ENCODE measurements at places on chromosomes 6 and 20. TPM values are rescaled to one million over a fixed set of nuclear protein-coding genes. Genes with fewer than 3 reads are reported as not detected.

DNA sequence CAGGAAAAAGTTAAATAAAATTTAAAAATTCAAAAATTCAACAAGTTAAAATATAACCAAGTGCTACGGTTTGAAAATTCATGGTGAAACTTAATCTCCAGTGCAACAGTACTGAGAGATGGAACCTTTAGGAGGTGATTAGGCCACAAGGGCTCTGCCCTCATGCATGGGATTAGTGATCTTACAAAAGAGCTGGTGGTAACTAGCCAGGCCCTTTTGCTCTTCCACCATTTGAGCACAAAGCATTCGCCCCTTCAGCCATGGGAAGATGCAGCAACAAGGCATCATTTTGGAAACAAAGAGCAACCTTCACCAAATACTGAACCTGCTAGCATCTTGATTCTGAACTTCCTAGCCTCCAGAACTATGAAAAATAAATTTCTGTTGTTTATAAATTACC is 80.9 kb downstream of the RNGTT start:
- no peak for DNase-seq

GRCh38 chr6:105184921-105185320 is 5.1 kb upstream of the POPDC3 start:
- DNase-seq = no peak

GRCh38 chr6:146814148-146814750 is 215.5 kb downstream of the ADGB start:
- DNase-seq = no peak

DNA sequence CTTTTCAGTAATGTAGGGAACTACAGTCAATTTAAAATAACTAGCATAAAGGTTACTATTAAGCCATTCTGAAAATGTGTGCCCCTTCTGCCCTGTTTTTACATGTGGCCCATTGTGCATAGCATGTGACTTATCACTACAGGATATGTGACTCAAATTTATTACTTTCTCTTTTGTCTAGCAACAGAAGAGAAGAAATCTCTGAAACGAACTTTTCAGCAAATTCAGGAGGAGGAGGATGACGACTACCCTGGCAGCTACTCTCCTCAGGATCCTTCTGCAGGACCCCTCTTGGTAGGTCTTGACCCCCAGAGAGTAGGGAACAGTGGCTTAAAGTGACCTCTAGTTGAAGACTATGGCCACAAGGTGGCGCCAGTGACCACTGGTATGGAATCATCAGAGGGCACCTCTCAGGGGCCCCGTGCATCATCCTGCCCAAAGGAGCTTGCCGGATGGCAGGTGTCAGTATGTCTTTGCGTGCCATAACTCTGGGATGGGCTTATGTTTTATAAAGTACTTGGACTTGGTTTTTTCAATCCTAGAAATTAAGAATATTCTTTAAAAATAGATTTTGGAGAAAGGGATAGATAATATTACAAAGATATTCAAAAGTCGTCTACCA is 23.9 kb downstream of the RPRD1B start:
- DNase-seq = peak; percentile 77

- no peak for DNase-seq
Measured at GRCh38 chr6:88890860-88891845, 72.3 kb downstream of the RNGTT start.

GRCh38 chr6:40685862-40686261 is 98.7 kb upstream of the LRFN2 start:
- DNase-seq = no peak

GRCh38 chr20:16926626-16927430 is 178.7 kb downstream of the OTOR start:
- peak; percentile 17 for DNase-seq

GRCh38 chr6:113619077-113619476 is 238.1 kb upstream of the MARCKS start:
- no peak for DNase-seq

- DNase-seq = no peak
Measured at GRCh38 chr20:47215653-47216397, 140.7 kb downstream of the ZMYND8 start.

DNA sequence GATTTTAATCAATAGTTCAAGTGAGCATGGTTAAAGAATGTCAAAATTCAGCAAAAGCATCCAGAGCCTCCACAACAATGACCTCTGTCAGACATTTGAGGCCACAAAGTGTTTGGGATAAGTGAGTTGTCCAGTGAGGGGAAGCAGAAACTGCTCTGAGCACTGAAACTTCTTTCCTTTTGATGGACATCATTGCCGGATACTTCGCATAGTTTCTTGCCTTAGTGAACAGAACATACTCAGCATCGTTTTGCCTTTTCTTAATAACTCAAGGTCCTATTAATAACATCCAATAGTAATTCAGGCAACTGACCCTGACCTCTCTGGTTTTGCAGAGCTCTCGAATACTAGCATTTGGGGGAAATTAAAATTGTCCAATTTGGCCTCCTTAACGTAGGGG is 78.6 kb downstream of the EDN3 start:
- no peak for DNase-seq

DNA sequence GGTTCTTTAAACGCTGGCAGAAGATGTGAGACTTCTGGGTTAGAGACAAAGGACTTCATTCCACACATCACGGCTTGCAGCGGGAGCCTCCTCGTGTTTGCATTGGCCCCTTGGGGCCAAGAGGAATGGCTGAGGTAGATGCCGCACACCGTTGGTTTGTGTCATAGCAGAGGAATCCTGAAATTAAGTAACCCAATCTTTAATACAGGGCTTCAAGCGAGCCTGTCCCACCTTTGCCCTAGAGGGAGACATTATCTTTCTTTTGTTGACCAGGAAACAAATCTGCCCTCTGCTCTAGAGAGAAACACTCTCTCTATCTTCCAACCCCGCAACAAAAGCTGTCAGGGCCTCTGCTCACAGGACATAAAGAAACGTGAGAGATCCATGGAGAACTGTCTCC is 277.5 kb upstream of the ZFP64 start:
- DNase-seq = no peak

- no peak for DNase-seq
Measured at GRCh38 chr20:4774207-4774606, 52.5 kb downstream of the PRND start.

Gene TMEM239
- not detected for total RNA-seq

Gene BANF2
- total RNA-seq = not detected

Gene CYP21A2
- not detected for total RNA-seq

Gene MUC22
- total RNA-seq = not detected

Gene TMEM217
- total RNA-seq = 1.2 TPM

Gene INSM1
- not detected for total RNA-seq
